ENCODE measurements at places on chromosomes 6 and 20.

- DNase-seq = no peak
Observed at GRCh38 chr6:116475141-116475540, 14.0 kb downstream of the CALHM6 start.

DNA sequence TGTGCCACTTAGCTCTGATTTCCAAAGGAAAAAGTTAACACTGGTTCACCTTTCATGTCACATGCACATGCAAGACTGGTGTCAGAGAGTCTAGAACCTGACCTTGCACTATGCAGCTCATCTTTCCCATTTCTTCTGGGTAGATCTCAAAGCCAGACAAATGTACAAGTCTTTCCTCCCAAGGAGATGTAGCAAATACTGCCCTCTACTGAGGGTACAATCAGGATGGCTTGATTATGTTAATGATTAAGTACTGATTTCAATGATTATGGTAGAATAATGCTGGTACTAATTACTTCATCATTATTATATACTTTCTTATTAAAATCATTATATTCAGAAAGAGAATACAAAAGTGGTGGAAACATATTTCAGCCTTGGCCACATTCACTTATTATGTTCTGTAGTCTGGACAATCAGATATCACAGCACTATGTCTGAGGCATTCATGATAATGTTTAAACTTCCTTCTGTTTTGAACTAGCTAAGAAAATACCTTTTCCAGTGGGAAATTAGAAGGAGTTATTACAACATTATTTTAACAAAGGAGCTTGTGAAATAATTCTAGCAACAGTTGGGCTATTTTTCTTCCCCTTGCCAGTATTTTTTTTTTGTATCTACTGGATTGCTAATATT is 68.5 kb upstream of the FOXO3 start:
- DNase-seq = peak; percentile 70

- no peak for DNase-seq
Observed at GRCh38 chr6:14075095-14075503, 42.5 kb upstream of the CD83 start.

GRCh38 chr6:52576054-52576391 is 837 bp downstream of the TRAM2 start:
- DNase-seq = no peak

GRCh38 chr6:9463311-9463710 is 951.6 kb downstream of the TFAP2A start:
- no peak for DNase-seq

DNA sequence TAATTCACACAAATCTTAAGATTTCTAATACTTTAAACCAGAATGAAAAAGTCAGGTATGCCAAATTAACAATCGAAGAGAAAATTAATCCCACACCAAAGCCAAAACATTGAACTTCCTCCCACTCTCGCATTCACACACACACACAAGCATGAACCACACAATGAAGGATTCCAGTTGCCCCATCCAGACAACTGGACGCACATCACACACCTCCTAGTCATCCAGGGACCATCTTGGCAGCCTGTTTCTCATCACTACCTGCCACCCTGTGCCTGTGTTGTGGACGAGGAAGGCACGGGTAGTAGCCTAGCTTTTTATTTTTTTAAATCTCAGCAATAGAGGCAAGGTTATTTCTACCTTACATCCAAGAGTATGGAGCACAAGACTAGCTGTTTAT is 15.2 kb downstream of the B4GALT5 start:
- DNase-seq = no peak

- no peak for DNase-seq
Observed at GRCh38 chr20:57584768-57585461, 24.0 kb downstream of the PCK1 start.

DNA sequence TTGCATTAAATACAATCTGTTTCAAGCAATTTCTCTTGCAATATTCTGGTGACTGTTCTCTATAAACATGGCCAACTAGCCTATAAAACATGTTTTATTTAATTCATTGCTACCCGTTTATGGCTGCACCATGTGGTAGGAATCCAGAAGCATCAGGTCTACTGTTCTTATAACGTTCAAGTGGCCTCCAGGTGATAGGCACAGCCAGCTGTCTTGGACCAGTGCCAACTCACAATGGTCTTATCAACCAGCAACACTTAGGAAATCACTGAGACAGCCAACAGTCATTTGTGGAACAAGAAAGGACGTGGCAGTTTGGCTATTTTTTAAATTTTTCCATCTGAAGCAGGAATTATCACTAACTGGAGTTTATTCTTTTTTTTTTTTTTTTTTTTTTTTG is 193.6 kb downstream of the NKAIN2 start:
- DNase-seq = peak; percentile 77
